ENCODE measurements at places on chromosomes 7 and 10. TPM values are rescaled to one million over a fixed set of nuclear protein-coding genes. Genes with fewer than 3 reads are reported as not detected.

- ATAC-seq: no peak
Measured at GRCh38 chr7:113371416-113372043, 253.2 kb upstream of the SMIM30 start.

- no peak for ATAC-seq
Measured at GRCh38 chr10:73205890-73206289, 38.0 kb downstream of the FAM149B1 start.

- ATAC-seq: no peak
Measured at GRCh38 chr10:1519391-1519790, 217.9 kb downstream of the ADARB2 start.

Gene PIP
- total RNA-seq: not detected

DNA sequence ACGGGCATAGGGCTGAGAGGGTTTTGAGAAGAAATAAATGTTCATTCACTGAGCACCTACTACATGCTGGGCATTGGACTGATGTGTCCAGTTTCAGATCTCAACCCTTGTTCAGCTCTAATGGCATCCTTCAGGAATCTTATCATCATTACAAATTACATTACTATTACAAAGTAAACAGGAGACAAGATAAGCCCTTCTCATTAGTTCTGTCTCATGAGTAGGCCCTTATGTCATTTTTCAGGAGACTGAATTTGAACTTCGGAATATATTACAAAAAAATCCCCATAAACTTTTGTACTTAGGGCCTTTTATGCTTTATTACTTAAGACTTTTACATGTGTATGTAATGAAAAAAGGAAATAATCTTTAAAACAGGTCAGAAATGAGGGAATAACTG lies 289.7 kb downstream of the BAMBI start:
- ATAC-seq: no peak
